ENCODE measurements at places on chromosomes 2 and 18.

GRCh38 chr2:218875692-218876246 is 4.9 kb upstream of the WNT10A start:
- no peak for DNase-seq

GRCh38 chr2:19900931-19901441 is 797 bp downstream of the TTC32 start:
- no peak for DNase-seq

DNA sequence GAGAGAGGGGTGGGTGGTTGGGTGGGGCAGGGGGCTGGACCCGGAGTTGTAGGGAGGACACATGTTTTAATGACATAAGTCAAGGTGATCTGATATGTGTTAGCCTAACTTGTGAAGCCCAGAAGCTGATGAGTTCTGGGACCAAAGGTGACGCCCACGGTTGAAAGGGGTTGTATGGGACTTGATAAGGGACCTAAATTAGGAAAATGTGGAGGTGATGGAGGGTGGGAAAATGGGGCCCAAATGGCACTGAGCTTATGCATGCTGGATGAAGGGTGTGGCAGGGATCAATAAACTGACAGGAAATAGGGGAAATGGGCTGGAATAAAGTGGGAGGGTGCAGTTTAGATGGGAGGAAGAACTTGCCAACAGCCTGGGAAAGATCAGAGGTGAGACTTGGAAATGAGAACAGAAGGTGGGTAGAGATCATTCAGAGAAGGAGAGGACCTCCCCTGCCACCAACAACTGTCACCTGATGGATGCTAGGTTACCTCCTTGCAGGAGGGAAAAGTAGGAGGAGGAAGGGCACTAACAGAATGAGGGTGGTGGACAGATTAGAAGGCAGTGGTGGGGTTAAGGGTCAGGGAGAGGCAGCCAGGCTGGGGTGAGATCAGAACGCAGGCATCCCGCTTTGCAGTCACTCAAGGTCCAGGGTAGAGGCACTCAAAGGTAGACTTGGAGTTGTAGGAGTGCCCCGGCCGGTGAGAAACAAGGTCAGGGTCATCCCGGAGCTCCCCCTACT is 15.3 kb downstream of the WNT10A start:
- DNase-seq, result no peak

DNA sequence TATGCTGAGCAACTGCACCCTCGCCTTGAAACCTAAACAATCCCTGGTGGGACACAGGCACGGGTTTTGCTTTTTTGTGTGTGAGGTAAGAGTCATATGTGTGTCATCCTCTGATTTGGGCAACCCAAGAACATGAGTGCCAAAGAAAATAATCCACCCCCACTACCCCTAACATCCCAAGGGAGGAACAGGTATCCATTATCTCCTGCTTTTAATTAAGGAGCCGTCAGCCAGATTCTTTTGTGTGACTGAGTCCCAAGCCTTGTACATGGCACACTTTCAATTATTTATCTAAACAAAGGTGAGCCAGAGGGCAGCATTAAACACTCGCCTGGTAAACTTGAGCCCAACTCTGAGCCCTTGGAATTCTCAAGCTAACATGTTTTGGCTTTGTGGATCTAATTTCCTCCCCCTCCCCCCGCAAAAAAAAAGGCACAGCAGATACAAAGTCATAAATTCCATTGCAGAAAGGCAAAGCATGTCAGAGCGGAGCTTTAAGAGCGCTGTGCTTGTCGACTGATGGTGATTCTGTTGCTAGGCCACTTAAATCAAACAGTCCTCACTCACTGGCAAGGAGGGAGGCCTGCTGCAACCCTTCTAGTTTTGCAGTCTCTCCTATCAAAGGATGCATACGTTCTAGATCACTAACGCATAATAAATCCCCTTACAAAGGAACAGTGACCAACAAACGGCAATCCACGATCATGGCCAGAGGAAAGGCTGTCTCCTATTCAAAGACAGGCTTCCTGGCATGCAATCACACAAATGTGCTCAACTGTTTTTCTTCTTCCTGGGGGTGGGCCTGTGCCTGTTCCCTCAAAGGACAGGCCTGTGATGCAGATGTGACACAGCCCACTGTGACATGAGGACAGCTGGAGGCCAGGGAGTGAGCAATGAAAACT is 143.5 kb upstream of the LMAN1 start:
- no peak for DNase-seq

Measured in activated T-cell treated with anti-CD3 and anti-CD28 coated beads for 48 hours (primary cell).